ENCODE measurements at places on chromosomes 5 and 9.

DNA sequence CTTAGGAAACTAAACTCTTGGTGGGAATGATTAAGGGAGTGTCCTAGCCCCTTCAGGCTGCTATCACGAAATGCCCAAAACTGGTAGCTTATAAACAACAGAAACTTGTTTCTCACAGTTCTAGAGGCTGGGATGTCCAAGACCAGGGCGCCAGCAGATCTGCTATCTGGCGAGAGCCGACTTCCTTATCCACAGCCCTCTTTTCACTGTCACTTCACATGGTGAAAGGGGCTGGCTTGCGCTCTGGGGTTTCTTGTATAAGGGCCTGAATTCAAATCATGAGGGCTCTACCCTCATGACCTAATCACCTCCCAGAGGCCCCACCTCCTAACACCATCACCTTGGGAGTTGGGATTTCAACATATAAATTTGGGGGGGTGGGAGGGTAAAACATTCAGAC lies 49.1 kb downstream of the IPPK start:
- peak; percentile 64 for DNase-seq

GRCh38 chr5:77635067-77635916 lies 3.2 kb downstream of the OTP start:
- no peak for DNase-seq

GRCh38 chr5:68555907-68556681 lies 340.5 kb downstream of the PIK3R1 start:
- no peak for DNase-seq

GRCh38 chr5:153774686-153775085 lies 264.0 kb downstream of the FAM114A2 start:
- DNase-seq, result no peak

- no peak for DNase-seq
Observed at GRCh38 chr9:35364817-35365585, 124.9 kb upstream of the RUSC2 start.

DNA sequence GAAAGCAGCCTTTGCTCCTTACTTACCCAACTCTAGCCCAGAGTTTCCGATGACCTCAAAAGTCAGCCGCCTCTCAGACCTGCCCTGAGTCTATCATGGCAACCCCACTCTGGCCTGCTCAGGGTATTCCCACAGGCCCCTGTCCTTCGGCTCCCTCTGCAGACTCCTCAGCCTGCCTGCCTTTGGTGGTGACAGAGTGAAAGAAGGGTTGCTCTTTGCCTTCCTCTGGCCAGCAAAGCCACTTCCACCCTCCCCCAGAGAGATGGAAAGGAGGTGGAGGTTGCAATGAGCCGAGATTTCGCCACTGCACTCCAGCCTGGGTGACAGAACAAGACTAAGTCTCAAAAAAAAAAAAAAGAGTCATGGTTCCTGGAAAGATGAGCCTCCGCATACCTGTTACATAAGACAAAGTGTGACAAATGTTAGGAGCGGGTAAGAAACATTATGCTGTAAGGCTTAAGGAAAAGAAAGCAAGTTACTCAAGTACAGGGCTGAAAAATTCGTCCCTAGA lies 2.3 kb upstream of the SMIM33 start:
- no peak for DNase-seq

DNA sequence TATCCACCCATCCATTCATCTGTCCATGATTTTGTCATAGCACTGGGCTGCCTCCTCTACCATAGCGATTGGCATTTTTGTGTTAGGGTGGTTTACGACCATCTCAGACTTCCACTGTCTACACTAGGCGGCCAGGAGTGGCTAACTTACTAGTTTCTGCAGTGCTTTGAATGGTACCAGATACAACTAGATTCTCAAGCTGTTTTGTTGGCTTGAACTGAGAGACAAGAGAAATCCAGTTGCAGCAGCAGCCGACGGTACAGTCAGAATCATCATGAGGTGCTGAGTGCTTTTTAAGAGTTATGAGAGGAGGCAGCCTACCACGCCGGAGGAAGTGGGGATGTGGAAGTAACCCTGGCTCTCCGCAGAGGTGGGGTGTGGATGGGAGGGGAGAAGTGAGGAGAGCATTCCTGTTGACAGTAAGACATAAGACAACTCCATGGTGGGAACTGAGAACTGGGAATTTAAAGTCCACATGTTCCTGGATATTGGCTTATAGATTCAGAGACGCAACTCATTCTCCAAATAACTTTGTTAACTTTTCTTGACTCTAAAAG lies 27.9 kb downstream of the COL5A1 start:
- DNase-seq, result peak; percentile 65

- DNase-seq, result no peak
Observed at GRCh38 chr9:137456061-137456863, 2.9 kb downstream of the NSMF start.
